ENCODE measurements at places on chromosomes 4 and X.

GRCh38 chr4:100450449-100450848, 67.4 kb downstream of the EMCN start:
- no peak for DNase-seq

DNA sequence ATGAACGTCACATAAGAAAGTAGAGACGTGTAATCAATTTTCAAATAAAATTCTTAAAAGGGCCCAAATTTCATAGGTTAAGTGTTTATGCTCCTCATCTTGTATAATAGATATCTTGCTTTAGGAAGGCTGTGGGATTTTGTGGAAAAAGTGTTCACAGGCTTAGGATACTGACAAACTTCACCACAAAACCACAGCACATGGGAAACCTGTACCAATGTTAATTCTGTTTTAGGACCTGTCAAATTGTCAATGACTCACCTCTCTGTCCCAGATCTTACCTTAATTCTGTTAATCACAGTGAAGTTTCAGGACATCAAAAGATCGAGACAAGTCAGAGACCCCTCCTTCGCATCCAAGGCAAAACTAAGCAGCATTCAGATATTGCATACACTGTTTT, 24.2 kb downstream of the FGFBP1 start:
- no peak for DNase-seq

DNA sequence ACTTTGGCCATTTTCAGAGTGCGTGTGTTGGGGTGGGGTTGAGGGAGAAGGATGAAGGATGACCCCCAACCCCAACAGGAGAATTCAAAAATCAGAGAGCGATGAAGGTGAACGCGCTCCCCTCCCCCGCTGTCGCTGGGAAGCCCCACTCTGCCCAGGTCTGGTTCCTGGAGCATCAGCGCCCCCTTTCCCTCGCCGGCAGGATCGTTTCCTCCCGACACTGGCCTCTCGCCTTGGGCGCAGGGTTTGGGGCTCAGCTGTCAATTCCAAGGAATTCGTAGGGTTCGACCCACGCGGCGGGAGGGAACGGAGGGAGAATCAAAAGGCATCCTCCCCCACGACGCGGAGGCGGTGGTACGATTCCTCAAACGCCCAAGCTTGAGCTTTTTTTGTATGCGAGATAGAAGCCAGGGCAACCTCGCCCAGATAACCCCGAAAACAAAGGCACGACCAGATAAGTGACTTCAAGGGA, 1.0 kb upstream of the PDGFRA start:
- no peak for DNase-seq

GRCh38 chrX:103556963-103557612, 28.2 kb upstream of the TCEAL4 start:
- DNase-seq = no peak

GRCh38 chrX:108224218-108224617, 132.6 kb downstream of the ATG4A start:
- no peak for DNase-seq

DNA sequence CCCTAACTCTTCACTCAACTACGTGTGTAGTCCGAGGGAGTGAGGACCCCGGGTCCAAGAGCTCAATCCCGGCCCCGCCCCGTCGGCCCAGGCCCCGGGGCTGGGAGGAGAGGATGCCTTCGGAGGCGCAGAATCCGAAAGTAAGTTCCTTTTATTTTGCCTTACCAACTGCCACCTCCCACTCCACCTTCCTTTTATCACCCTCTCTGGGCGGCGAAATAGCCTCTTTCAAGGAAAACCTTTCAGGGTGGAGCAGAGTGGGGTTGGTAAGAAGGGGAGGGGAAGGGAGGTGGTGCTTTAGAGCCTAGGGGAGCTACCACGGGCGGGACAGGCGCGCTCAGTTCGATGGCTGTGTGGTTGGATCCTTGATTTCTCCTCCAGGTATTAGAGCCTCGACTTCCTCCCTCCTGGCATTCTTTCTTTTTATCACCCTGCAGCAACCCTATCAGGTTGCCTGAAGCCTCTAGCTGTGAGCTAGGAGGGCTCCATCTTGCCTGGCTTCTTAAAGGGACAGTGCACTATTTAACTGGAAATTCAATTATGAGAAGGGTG, 191.2 kb downstream of the RRAGB start:
- DNase-seq = no peak

DNA sequence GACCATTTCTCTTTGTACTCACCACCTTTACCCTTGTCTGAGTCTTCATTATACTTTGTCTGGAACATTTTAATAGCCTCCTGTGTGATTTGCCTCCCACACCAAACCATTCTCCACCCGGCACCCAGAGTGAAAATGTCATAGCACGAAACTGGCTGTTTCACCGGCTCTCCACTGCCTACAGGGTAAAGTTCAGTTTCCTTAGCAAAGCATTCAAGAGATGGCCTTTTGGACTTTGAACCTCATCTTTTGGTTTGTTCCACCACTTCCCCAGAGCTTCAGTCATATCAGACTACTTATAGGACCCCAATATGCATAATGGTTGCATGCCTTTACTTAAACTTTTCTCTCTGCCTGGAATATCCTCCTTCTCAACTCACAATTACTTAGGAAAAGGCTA, 38.3 kb downstream of the RAP2C start:
- DNase-seq = no peak

GRCh38 chrX:54043056-54043455, 1.2 kb downstream of the PHF8 start:
- no peak for DNase-seq

DNA sequence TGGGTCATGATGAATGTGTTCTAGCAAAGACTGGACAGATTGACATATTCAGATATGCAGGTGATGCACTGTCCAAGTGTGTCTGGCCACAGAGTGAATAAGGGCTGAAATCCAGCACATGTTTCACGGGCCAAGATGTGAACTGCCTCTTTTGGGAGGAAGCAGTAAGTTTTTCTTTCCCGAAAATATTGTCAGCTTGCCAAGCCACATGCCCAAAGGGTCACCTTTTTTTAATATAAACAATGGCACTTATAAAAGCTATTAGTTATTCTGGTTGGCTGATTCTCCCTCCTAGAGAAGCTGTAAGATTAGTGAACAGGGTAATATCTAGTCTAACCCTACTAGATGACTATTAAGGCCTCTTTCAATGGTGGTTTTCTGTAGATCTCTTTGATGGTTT, 1.5 kb upstream of the EDNRA start:
- DNase-seq = no peak

- DNase-seq = no peak
Measured at GRCh38 chrX:128106630-128107029, 54.4 kb upstream of the ACTRT1 start.

GRCh38 chrX:13220916-13221315, 98.9 kb downstream of the ATXN3L start:
- no peak for DNase-seq

DNA sequence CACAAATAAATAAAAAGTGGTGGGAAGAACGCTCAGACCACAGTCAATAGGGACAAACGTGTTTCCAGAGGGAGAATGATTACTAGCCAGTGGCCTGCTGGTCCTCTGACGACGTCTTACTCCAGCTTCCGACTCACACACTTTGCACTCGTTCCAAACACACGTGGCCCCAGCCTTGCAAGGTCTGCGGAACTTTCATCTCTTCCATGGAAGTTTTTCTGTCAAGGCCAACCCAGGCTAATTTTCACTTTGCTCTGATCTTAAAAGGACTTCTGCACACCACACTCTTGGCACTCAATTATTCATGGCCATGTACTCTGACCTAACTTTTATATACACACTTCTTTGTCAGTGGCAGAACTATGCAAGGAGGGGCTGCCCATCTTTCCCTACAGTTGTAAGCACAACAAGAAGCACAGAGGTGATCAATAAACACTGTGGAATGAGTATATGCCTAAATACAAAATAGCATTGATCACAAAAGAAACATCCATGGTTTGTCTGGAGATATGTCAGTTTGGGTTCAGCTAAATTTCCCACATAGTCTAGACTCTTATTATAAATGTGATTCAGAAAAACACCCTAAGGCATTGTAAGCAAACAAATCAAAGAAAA, 69.4 kb downstream of the STX18 start:
- no peak for DNase-seq

DNA sequence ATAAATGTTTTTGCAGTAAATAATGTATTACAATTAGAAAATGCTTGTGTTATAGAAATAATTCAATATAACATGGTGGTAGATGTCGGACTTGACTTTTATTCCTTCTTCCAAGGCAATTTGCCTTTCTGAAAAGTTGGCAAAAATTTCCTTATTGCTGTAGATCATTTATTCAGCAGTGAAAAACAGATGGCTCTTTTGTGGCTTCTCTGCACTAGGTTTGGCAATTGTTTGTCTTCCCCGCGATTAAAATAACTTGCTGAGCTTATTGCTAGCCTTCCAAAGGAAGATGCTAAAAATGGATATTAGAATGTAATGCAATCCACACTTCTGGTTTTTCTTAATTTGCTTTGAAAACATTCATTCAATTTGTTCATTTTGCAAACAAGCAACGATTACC, 1977.9 kb upstream of the ADGRL3 start:
- no peak for DNase-seq

GRCh38 chr4:7458477-7458876, 23.7 kb upstream of the PSAPL1 start:
- DNase-seq = no peak

GRCh38 chr4:150960818-150961217, 54.3 kb downstream of the LRBA start:
- DNase-seq = no peak

DNA sequence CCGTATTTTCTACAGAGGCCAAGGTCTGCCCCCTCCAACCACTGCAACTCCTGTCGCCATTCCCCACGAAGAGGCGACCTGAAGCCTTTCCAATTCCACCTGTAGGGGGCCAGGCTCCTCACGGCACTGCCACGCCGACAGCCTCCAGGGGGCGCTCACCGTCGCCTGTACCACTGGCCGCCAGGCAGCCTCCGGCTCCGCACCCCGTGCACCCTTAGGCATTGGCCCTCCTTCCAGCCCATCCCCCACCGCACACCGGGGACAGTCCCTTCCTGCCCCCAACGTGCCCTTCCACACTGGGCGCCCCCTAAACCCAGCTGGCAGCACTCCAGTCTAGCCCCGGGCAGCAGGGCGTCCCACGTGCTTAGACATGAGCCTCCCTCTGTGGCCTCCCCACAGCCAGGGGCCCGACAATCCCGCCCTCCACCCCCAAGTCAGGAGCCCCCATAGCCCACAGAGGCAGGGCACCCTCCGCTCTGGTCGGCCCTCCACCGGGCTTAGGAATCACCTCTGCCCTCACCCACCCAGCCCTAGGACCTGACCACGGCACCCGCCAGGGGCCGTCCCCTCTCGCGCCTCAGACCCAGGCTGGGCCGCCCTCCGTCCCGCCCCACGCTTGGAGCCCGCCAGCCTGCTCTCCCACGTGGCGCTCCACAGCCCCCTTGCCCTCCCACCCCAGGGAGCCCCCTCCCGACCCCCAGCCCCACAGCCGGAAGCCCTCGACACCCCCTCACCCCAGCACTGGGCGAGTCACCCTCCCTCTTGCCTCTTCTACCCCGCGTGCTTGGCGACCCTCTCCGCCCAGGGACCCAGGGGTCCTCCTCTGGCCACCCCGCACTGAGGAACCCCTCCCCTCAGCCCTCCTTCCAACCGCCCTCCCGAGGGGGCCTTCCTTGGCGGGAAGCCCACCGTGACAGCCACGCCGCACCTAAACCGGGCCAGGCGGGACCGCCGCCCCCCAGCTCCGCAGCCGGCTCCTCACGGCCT, 711 bp downstream of the PNMA6E start:
- DNase-seq = no peak

DNA sequence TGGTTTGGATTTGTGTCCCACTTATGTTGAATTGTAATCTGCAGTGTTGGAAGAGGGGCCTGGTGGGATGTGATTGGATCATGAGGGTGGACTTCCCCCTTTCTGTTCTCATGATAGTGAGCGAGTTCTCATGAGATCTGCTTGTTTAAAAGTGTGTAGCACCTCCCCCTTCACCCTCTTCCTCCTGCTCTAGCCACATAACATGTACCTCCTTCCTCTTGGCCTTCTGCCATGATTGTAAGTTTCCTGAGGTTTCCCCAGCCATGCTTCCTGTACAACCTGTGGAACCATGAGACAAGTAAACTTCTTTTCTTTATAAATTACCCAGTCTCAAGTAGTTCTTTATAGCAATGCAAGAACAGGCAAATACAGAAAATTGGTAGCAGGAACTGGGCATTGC, 138.7 kb downstream of the INPP4B start:
- DNase-seq = no peak

DNA sequence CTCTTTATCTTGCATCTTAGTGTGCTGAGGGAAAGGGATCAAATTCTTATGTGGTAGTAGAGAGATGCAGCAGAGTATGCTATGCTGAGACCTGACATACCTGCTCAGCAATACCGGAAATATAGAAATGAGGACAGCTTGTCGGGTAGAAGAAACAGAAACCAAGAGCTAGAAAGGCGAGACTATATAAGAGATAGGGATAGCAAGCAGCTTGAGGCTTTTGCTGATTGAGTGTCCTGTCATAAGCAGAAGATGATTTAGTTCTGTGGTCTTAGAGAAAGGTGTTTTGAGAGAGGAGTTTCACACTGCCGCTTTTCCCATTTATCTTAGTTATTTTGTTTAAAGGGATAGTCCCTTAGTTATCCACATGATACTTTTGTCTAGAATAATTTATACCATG, 31.7 kb downstream of the USP9X start:
- DNase-seq = no peak

DNA sequence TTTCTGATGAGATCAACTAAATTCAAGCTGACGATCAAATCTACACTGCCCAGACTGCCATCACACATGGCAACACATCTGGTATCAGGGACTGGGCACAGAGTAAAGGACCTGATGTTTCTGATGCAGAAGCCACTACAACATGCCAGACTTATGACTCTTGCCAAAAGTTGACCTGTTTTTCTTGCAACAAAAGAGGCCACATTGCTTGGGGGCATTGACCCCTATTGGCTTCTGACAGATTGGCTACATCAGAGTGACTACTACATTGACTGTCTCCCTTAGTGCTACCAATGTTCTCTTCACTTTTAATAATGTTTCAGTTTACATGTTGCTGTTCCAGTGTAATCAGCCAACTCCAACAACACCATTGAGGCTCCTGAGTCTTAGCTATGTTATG, 15.3 kb upstream of the SMIM10 start:
- no peak for DNase-seq

DNA sequence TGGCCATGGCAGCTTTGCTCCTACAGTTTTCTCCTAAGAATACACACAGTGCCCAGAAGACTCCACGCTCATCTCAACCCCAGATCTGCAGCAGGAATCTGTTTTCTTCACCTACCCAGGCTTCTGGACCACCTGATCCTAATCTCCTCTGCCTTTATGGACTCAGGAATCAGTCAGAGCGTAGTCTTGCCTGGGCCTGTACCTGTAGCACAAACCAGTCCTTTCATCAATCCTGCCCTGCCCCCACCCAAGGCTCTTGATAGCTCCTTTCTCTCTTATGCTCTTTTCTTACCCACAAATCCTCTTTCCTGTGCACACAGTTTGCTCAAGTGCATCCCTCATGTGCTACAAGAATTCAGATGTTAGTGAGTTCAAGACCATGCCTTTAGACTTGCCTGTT, 89.7 kb downstream of the ZNF718 start:
- no peak for DNase-seq

Measured in T-helper 1 cell (primary cell).